ENCODE measurements at places on chromosomes 5 and 9. TPM values are rescaled to one million over a fixed set of nuclear protein-coding genes. Genes with fewer than 3 reads are reported as not detected.

TMC1 gene
- polyA plus RNA-seq = 0.55 TPM

C5orf46 gene
- 0.50 TPM for polyA plus RNA-seq

FGD3 gene
- 6.0 TPM for polyA plus RNA-seq

PCDHGB6 gene
- 9.3 TPM for polyA plus RNA-seq

AIF1L gene
- polyA plus RNA-seq = 44.4 TPM

LRRC19 gene
- 0.13 TPM for polyA plus RNA-seq

DNA sequence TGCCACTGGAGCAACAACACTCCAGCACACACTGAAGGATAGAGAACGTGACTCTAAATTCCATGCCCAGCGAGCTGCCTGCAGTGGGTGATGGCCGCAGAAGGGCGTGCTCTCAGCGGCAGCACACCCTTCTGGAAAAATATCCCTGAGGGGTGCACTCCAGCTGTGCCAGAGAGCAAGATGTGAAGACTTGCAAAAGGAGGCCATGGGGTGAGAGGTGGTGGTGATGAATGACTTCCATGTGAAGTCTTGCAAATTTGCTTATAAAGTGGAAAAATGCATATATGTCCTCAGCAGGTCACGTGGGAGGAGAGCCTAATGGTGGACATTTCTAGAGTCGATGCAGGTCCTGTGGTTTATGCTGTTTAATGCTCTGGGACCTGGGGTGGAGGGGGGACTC, 39.8 kb upstream of the COL5A1 start:
- peak overlapping the region; percentile 26 for H3K27ac ChIP-seq
- DNase-seq = no peak
- no peak overlapping the region for H3K4me3 ChIP-seq
- H3K4me1 ChIP-seq = peaks cover 2% of the 10 kb centered on the region
- H3K27me3 ChIP-seq = no peaks in the 10 kb centered on the region

- H3K4me1 ChIP-seq = no peaks in the 10 kb centered on the region
- no peak for DNase-seq
- H3K4me3 ChIP-seq = no peak overlapping the region
- H3K27ac ChIP-seq = no peak overlapping the region
- no peaks in the 10 kb centered on the region for H3K36me3 ChIP-seq
These were observed 357.1 kb downstream of the TRIM32 start for GRCh38 chr9:117044241-117044640.

DNA sequence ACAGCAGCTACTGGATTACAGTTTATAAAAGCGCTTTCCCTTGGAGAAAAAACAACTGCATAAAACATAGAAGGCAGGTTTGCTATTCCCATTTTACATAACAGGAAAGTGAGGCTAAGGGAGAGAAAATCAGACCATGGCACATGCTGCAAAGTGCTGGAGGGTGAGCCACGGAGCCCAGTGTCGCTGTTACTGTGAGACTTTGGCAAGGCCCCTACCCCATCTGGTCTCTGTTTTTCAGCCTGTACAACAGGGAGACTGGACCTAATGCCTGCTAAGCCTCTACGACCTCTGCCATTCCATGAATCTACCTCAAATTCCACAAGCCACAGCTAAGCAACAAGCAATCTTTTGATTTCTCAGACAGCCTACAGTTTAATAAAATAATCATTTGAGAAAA, 139.2 kb downstream of the GABBR2 start:
- no peak for DNase-seq
- H3K4me3 ChIP-seq = no peak overlapping the region
- no peaks in the 10 kb centered on the region for H3K4me1 ChIP-seq

GRCh38 chr9:124869986-124870560, 8.1 kb downstream of the ARPC5L start:
- H3K27ac ChIP-seq = peak overlapping the region; percentile 92
- no peaks in the 10 kb centered on the region for H3K27me3 ChIP-seq
- H3K36me3 ChIP-seq = no peaks in the 10 kb centered on the region
- no peak for DNase-seq
- H3K4me1 ChIP-seq = peaks cover 33% of the 10 kb centered on the region
- peak overlapping the region; percentile 100 for H3K4me3 ChIP-seq

DNA sequence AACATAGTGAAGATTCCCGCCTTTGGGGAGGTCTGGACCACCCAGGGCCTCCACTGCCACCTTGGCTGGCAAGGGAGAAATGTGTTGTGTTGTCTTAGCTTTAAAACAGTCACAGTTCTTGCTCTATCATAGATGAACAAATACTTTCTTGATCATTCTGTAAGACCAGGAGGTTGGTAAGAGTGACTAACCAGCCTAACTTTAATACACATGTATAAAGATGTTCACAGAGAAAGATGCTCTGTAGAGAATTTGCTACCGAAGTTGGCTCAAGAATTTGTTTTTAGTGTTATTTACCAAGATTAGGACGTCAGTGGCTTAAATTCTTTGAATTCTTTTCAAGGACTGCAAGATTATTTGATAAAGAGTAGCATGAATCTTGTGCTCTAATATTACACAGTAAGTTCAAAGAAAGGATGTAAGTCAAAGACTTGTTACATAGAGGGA, 28.4 kb downstream of the GLRX start:
- no peak for DNase-seq
- H3K27ac ChIP-seq = no peak overlapping the region
- H3K4me3 ChIP-seq = no peak overlapping the region
- peaks cover 8% of the 10 kb centered on the region for H3K4me1 ChIP-seq

- H3K27ac ChIP-seq = no peak overlapping the region
- no peaks in the 10 kb centered on the region for H3K27me3 ChIP-seq
- DNase-seq = no peak
- H3K4me3 ChIP-seq = no peak overlapping the region
These were observed 14.3 kb downstream of the PTPA start for GRCh38 chr9:129125478-129125877.

DNA sequence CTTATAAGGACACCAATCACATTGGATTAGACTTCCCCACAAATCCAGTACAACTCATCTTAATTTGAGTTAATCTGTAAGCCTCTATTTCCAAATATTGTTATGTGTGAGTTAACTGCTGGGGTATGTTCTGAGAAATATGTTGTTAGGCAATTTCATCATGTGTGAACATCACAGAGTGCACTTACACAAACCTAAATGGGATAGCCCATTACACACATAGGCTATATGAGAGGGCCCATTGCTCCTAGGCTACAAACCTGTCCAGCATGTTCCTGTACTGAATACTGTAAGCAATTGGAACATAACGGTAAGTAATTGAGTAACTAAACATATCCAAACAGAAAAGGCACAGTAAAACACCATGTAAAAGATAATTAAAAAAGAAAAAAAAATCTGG, 19.1 kb upstream of the ARSI start:
- no peak overlapping the region for H3K27ac ChIP-seq
- H3K27me3 ChIP-seq = no peaks in the 10 kb centered on the region
- no peaks in the 10 kb centered on the region for H3K4me1 ChIP-seq
- H3K4me3 ChIP-seq = no peak overlapping the region

DNA sequence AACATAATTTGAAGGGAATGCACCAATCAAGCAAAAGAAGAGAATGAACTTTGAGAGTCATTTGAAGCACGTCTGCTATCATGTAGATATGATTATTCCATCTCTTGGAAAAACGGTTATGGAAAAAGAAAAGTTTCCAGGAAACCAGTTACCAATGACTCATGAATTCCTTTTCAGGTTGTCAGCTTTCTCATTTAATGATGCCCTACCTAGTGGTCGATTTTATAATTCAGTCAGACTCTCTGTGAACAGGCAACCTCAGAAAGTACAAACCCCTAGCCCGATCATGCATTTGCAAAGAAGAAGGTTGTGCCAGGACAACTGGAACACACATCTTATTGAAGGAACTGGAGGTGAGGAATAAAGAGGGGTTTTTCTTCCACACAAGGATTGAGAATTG, 355.1 kb upstream of the GRIA1 start:
- no peak overlapping the region for H3K27ac ChIP-seq
- no peaks in the 10 kb centered on the region for H3K36me3 ChIP-seq
- no peaks in the 10 kb centered on the region for H3K4me1 ChIP-seq
- no peaks in the 10 kb centered on the region for H3K27me3 ChIP-seq
- no peak overlapping the region for H3K4me3 ChIP-seq

- peak overlapping the region; percentile 89 for H3K27ac ChIP-seq
- no peaks in the 10 kb centered on the region for H3K36me3 ChIP-seq
These were observed 494 bp downstream of the CERT1 start for GRCh38 chr5:75510836-75511434.

DNA sequence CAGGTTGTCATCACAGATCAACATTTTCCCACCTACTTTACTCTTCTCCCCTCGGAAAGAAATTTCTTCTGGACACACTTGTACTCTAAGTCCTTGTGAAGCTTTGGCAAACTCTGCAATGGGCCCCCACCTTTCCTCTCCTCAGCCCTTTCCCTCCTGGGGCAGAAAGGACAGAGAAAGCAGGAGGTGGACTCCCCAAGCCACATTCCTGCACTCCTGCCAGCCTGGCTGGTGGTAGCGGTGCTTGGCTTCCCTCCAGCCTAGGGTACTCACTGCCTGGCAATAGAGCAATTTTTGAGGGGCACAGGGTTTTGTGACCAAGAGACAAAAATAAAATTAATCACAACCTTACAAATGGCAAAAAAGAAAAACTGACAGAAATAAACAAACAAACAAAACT, 451.4 kb downstream of the ZSWIM6 start:
- H3K36me3 ChIP-seq = no peaks in the 10 kb centered on the region
- no peak overlapping the region for H3K27ac ChIP-seq
- DNase-seq = no peak
- no peaks in the 10 kb centered on the region for H3K27me3 ChIP-seq
- no peak overlapping the region for H3K4me3 ChIP-seq

DNA sequence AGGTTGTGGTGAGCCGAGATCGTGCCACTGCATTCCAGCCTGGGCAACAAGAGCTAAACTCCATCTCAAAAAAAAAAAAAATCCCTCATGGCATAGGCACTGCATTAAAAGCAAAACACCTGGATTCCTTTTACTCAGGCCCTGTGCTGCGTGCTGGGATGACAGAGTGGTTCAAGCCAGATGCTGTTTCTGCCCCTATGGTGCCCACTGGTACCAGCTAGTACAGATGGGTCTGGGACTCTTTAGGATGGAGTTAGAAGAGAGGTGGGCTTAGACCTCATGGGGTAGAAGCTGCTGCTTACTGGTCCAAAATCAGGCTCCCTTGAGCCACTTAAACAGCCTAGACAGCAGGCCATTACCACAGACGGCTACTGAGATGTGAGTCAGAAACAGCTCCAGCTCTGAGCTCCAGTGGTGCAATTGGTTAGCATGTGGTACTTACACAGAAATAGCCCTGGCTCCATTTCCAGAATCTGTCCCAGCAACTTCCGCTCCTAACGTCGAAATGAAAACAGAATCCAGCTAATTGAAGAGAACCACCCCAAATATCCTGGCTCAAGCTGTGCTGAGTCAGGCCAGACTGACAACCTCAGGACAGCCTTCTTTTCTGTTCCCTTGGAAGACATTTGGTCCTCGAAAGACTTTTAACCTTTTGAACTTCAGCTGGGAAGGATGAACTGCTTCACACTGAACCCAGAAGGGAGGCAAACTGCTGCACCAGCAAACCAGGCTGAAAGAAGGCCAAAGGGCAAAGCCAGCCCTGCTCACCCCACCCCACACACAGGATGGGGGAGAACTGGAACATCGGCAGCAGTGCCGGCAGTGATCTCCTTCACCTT, 15.5 kb downstream of the C5orf15 start:
- H3K27ac ChIP-seq = no peak overlapping the region
- DNase-seq = peak; percentile 57
- peaks cover 34% of the 10 kb centered on the region for H3K36me3 ChIP-seq
- no peak overlapping the region for H3K4me3 ChIP-seq
- no peaks in the 10 kb centered on the region for H3K27me3 ChIP-seq

DNA sequence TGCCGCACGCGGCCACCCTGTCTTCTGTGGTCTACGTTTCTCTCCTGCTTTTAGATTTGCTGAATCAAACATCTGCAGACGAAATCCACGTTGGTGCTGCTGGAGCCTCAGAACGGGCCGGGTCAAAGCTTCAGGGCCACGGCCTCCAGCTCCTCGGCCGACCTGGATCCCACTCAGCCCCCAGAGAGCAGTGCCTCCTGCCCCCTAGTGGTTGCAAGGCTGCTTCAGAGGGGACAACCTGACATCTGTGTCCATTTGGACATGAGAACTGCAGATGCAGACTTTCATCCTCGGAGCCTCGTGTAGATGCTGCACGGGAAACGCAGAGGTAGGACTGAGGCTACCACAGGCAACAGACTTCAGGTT, 23.0 kb upstream of the SLC6A3 start:
- H3K36me3 ChIP-seq = peaks cover 92% of the 10 kb centered on the region
- H3K4me3 ChIP-seq = no peak overlapping the region
- H3K27ac ChIP-seq = no peak overlapping the region

GRCh38 chr5:155274484-155274883, 260.9 kb downstream of the KIF4B start:
- H3K27ac ChIP-seq = no peak overlapping the region
- no peaks in the 10 kb centered on the region for H3K36me3 ChIP-seq
- no peak overlapping the region for H3K4me3 ChIP-seq
- no peak for DNase-seq

- H3K4me3 ChIP-seq = no peak overlapping the region
- no peaks in the 10 kb centered on the region for H3K4me1 ChIP-seq
- no peaks in the 10 kb centered on the region for H3K36me3 ChIP-seq
These were observed 142.7 kb downstream of the FBXL17 start for GRCh38 chr5:108238936-108239887.

GRCh38 chr5:79962575-79963222, 28.4 kb downstream of the MTX3 start:
- H3K4me3 ChIP-seq = no peak overlapping the region
- H3K27me3 ChIP-seq = no peaks in the 10 kb centered on the region
- H3K27ac ChIP-seq = no peak overlapping the region
- DNase-seq = no peak
- no peaks in the 10 kb centered on the region for H3K4me1 ChIP-seq
- no peaks in the 10 kb centered on the region for H3K36me3 ChIP-seq
